ENCODE measurements at places on chromosomes 11 and 22.

DNA sequence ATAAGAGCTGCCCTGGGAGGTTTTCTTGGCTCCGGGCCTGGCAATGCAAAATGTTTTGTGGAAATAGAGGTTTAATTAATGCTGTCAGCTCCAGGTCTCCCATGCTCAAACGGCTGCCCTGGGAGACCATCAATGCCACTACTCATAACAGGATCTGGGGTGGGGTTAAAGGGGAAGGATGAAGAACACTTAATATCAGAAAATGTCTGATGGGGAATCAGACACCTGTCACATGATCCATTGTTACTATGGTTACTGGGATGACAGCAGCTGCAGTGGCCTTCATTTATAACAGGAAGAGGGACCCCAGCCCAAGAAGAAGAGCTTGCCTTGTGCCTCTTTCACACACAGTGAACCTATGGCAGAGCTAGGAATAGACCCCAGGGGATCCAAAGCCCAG lies 2.2 kb upstream of the SYT13 start:
- DNase-seq: no peak

GRCh38 chr11:131932584-131933325 lies 562.3 kb downstream of the NTM start:
- no peak for DNase-seq

DNA sequence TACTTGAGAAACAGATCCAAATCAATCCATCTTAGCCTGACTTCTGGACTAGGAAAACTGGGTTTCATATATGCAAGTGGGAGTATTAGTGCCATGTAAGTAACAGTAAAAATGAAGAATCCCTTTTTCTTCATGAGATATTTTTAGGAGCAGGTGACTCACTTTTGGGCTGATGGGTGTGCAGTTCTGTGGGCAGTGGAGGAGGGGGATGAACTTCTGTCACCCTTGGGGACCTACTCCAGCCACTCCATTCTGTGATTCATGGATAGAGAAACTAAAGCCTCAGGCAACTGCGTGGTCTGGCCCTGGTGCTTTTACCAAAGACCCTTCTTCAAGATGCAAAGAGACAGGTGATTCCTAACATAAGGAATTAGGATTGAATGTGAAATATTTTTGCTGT lies 208.6 kb upstream of the NARS2 start:
- no peak for DNase-seq

DNA sequence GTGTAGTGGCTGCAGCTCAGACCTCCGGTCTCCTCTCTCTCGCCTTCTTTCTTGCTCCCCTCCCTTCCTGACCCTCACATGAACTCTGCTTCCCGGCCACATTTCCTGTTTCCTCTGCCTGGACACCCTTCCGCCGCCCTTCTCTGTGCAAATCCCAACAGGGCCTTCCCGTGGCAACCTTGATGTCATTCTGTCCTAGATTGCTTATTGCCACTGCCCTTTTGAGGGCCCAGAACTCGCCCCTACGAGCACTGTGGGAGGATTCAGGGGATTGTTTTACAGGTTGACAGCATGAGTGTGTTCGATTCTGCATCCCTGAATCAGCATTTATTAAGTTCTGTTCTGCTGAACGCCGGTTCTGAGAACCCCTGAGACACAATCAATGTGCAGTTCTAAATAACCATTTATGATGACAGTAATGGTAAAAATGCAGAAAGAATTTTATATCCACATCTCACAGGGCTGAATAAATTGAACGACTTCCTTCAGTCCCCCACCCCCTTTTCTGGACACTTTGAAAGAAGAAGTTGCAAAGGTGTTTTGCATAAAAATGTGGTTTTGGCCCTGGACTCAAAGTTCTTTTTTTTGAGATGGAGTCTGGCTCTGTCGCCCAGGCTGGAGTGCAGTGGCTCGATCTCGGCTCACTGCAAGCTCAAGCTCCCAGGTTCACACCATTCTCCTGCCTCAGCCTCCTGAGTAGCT lies 6.4 kb downstream of the BATF2 start:
- no peak for DNase-seq

- DNase-seq: no peak
These were observed 2.5 kb downstream of the OR6X1 start for GRCh38 chr11:123751781-123752180.

DNA sequence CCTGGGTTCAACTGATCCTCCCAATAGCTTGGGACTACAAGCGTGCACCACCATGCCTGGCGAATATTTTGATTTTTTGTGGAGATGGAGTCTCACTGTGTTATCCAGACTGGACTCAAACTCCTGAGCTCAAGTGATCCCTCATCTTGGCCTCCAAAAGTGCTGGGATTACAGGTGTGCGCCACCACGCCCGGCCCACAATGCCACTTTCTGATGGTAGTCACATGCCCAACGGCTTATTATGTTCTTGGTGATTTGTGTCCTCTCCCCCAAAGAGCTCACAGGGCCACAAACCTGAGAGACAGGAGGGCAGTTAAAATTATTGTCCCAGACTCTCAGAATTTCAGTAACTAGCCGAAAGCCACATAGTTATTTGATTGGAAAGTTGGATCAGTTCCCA lies 9.6 kb downstream of the GRIK4 start:
- DNase-seq: no peak

GRCh38 chr22:19052941-19053541 lies 69.2 kb downstream of the DGCR2 start:
- no peak for DNase-seq

DNA sequence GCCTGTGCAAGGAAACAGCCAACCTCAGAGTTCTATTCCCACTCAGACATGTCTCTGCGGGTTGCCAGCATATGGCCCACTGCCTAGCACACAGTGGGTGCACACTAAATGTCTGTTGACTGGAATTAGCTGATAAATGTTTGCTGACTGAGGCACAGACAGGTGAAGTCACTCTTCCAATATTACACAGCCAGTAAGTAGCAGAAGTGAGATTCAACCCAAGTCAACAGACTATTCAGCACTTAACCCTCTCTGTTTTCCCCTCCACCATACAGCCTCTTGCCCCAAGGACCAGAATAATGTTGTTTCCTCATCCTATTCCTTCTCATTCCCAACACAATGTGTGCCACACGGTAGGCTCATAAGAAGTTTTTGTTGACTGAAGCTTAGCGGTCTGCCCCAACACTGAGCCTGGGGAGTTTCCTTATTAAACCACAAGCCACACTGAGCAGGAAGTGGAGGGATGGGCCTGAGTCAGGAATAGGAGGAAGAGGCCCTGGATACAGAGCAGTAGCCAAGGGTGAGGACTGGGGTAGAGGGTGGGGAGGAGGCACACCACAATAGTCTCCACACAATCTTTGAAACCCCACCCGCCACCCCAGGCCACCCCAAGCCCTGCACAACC lies 15.7 kb upstream of the IL10RA start:
- DNase-seq: no peak

- DNase-seq: no peak
These were observed 13.5 kb downstream of the PCSK7 start for GRCh38 chr11:117218133-117218915.

GRCh38 chr11:110314366-110315095 lies 18.1 kb upstream of the RDX start:
- no peak for DNase-seq

GRCh38 chr11:19843079-19843478 lies 130.4 kb downstream of the NAV2 start:
- no peak for DNase-seq

DNA sequence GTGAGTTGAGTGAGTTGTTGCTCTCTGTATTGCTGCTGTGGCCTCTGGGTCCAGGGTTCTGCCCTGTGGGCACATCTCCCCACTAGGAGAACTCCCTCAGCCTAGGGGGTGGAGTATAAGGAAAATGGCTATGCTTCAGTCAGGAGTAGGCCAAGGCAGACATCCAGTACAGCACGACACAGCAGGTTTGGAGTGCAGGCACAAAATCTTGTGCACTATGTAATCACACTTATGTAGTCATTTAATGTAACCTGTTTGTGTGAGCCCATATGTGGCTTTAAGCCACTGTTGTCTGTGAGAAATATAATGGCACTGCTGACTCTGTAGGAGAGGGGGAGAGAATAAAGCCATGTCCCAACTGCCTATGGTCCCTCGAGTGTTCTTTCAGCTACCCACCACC lies 90.1 kb downstream of the CCDC83 start:
- no peak for DNase-seq

GRCh38 chr11:73315293-73316020 lies 7.4 kb downstream of the ARHGEF17 start:
- no peak for DNase-seq

DNA sequence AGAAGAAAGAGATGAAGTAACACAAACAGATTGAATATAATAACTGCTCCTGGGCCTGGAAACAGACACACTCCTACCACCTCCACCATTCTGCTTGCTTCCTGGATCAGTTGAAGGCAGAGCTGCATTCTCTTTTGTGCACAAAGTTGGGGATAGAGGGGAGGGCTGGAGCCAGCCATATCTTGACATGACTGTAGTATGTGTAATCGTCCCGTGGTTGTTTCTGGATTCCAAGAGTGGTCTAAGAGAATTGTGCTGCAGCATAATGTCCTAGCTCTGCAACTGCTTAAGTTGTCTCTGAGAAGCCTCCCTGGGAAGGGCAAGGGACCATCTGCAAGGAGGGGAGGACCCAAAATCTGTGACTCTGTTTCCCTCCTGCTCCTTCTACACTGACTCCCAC lies 3.2 kb downstream of the CRY2 start:
- no peak for DNase-seq

DNA sequence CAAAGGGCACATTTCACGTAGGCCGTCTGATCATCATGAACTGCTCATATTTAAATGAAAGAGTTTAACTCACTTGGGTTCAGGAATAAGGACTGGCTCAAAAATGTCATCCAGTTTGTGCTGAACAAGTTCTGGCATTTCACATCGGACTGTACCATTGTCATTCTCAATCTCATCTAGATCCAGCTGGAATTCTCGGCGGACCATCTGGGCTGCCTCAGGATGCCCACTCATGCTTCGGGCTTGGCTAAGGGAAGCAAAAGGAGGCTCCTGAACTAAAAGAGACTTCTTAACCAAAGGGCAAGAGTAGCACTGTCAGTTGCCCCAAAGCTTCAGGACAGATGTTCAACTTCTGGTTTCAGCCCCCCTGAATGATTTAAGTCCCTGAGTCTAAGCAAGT lies 40.2 kb downstream of the F2 start:
- no peak for DNase-seq

GRCh38 chr22:19122143-19122751 lies at the start of gene DGCR2:
DGCR2 (minus strand) TSS chr22:19122412; CDS start chr22:19122206, 206 bp downstream.
- peak; percentile 64 for DNase-seq

- no peak for DNase-seq
These were observed 180.6 kb upstream of the GRIA4 start for GRCh38 chr11:105429096-105429910.

- DNase-seq: no peak
These were observed 77.8 kb upstream of the CADM1 start for GRCh38 chr11:115581871-115582639.

DNA sequence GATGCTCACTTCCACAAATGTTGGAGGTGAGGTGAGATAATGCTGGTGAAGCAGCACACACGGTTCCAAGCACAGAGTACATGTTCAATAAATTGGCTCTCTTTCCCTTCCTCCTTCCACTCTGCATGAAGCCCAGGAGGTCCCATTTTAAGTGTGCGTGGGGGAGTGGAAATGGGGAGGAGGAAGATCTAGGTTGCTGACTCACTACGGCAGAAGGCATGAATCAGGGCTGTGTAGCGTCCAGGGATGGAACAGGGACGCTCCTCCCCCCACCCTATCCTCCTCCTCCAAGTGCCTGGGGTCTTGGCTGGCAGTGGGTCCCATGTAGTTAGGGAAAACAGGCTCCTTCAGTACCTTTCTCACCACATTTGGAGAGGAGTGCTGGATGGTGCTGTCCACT lies 44.2 kb downstream of the TRIM66 start:
- DNase-seq: no peak

- peak; percentile 16 for DNase-seq
These were observed 90.5 kb downstream of the BMAL1 start for GRCh38 chr11:13368041-13368446.

GRCh38 chr11:83801799-83802198 lies 515.6 kb upstream of the CCDC90B start:
- no peak for DNase-seq

GRCh38 chr11:19407677-19408270 lies 167.0 kb upstream of the E2F8 start:
- DNase-seq: no peak

DNA sequence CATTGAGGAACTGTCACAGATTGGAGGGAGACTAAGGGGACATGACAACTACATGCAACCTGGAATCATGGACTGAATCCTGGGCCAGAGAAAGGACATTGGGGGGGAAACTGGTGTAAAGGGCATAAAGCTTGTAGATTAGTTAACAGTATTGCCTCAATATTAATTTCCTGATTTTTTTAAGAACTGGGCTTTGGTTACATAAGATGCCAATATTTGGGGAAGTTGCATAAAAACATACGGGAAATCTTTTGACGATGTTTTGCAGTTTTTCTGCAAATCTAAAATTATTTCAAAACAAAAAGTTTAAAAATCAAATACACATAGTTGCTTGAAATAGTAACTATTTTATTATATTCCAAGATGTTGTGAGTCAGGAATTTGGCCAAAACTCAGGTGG lies 2.9 kb upstream of the FOLR3 start:
- DNase-seq: no peak

- no peak for DNase-seq
These were observed 19.3 kb downstream of the RFPL1 start for GRCh38 chr22:29457730-29458129.

- DNase-seq: no peak
These were observed 16.4 kb downstream of the CWC15 start for GRCh38 chr11:94956963-94957362.

DNA sequence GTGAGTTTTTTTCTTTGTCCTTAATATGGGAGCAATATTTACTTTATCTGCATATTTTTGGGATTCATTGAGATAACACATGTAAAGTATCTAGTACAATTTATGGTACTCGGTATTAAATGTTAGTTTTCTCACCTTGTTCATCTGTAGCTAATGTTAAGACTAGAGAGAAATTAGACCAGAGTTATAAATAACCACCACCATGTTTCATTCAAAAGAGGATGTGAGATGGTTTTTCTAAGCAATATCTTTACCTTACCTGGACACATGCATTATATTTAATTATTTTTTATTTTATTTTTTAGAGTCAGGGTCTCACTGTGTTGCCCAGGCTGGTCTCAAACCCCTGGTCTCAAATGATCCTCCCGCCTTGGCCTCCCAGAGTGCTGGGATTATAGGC lies 18.4 kb downstream of the ARHGAP42 start:
- DNase-seq: no peak

- DNase-seq: no peak
These were observed 393 bp downstream of the RELA start for GRCh38 chr11:65662247-65662798.

GRCh38 chr11:134291196-134291595 lies 15.0 kb downstream of the GLB1L3 start:
- no peak for DNase-seq

GRCh38 chr11:84558085-84558905 lies 1068.8 kb downstream of the DLG2 start:
- no peak for DNase-seq

DNA sequence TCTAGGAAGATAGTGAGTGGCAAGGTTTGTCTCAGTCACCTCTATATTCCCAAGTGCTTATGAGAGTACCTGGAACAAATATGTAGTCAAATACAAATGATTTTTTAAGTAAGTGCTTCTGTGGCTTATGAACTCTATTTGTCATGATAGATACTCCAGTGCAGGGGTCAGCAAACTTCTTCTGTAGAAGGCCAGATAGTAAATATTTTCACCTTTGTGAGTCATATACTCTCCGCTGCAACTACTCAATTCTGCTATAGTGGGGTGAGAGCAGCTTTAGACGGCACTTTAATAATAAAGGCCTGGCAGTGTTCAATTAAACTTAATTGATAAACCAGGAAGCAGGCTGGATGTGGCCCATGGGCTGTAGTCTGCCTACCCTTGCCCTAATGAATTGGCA lies 12.4 kb upstream of the CCDC34 start:
- DNase-seq: no peak

- no peak for DNase-seq
These were observed 11.0 kb downstream of the ZNRF3 start for GRCh38 chr22:28894334-28894733.

All from GM04503 (cell line).